PC-9 (cell line): ENCODE measurements at places on chromosomes 16 and 17. TPM values are rescaled to one million over a fixed set of nuclear protein-coding genes. Genes with fewer than 3 reads are reported as not detected.
A peak's percentile ranks its signal among the peaks of the same experiment; 100 is the strongest.

ESRP2 gene
- total RNA-seq = 36.4 and 45.0 TPM in 2 replicates

INPP5K gene
- total RNA-seq = 41.9 and 42.9 TPM in 2 replicates

ITGAX gene
- total RNA-seq = 1.1 and 1.2 TPM in 2 replicates

ARSG gene
- total RNA-seq = 4.0 and 6.6 TPM in 2 replicates

CASKIN1 gene
- total RNA-seq = 2.1 and 3.3 TPM in 2 replicates

CCL8 gene
- total RNA-seq = not detected in 2 replicates

DNA sequence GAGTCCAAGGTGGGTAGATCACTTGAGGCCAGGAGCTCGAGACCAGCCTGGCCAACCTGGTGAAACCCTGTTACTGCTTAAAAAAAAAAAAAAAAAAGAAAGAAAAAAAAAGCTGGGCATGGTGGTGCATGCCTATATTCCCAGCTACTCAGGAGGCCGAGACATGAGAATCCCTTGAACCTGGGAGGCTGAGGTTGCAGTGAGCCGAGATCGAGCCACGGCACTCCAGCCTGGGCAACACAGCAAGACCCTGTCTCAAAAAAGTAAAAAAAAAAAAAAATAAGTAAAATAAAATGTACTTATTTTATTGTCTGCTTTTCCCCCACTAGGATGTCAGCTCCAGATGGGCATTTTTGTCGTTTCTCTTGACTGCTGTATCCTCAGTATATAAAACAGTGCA, 107.7 kb downstream of the ABCC1 start:
- DNase-seq = no peak

DNA sequence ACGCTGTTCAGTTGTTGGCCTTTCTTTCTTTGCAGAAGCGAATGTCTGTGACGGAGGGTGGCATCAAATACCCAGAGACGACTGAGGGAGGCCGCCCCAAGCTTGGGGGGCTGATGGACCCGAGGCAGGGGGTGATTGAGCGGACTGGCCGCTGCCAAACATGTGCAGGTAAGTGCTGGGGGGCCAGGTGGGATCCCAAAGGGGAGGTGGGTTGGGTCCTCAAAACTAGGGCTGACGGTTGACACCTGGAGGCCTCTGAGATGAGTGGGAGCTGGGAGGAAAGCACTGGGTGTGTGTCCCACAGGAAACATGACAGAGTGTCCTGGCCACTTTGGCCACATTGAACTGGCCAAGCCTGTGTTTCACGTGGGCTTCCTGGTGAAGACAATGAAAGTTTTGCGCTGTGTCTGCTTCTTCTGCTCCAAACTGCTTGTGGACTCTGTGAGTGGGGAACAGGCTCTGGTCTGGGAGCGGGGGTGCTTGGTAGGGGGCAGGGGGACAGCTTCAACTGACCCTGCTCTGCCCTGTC, 11.8 kb downstream of the POLR2A start:
- no peak for DNase-seq

- DNase-seq = peak; percentile 73
These were observed 22.7 kb downstream of the NXN start for GRCh38 chr17:956905-957304.

GRCh38 chr17:3735515-3735914, 11.8 kb downstream of the HASPIN start:
- DNase-seq = no peak

- DNase-seq = peak; percentile 94
These were observed 11.4 kb downstream of the SLFN5 start for GRCh38 chr17:35254107-35254773.

DNA sequence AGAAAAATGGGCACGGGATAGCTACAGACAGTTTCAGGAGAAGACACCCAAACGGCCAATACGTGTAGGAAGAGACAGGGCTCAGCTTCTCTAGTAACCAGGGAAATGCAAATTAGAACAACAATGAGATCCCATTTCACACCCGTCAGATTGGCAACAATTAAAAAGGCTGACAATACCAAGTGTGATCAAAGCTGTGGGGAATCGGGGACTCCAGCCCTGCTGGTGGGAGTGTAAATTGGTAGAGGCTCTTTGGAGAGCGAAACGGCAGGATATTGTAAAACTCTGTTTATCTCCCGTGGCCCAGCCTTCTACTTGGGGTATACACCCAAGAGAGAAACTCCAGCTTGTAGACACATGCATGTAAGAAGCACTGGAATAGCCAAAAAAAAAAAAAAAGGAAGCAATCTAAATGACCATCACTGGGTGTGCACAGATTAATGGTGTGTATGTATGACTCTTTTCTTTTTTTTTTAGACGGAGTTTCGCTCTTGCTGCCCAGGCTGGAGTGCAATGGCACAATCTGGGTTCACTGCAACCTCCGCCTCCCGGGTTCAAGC, 27.5 kb downstream of the MYBBP1A start:
- DNase-seq = no peak

- DNase-seq = no peak
These were observed 184.5 kb downstream of the TANC2 start for GRCh38 chr17:63150490-63150889.

DNA sequence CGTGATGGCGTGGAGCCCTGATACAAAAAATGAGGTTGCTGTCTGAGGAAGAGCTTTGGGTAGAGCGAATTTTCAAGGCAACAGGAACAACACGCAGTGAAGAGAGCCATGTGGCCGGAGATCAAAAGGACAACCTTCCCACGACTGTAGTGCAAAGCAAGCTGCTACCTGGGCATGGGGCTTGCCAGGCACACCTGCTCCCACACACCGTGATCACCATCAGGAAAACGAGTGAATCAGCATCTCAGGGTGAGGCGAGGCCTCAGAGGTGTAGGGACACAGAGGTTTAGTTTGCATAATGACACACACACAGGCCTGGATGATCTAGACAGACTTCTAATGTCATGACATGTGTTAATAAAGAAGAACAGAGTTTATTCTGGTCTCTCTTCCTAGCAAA, 65.7 kb downstream of the PARN start:
- DNase-seq = peak; percentile 51

DNA sequence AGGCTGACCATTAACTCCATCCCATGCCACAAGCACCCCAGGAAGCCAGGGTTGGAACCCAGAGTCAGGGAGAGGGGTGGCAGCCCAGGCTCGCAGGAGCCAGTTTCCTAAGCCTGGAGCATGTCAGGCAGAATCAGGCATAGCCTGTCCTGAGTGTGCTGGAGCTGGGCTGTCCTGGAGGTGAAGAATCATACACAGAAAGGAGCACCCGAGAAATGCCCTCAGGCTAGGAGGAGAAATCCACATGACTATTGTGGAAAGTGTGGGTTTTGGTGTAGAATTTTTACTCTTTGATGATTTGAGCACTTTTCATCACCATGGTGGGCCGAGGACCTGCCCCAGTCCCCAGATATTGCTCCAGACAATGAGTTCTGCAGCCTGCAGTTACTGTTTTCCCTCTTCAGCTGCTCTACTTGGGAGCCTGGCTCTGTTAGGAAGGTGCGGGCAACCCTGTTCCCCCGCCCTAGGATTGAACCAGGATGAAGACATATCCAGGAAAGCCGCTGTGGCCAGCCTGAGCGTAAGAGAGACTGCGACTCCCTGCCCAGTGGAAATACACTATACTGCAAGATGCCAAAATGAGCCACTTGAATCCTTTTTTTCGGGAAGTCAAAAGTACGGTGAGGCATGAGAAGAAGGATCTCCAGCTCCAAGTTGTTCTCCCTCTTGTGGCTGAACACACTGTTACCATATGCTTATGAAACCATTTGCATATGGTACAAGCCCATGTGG, 29.0 kb upstream of the HEATR6 start:
- no peak for DNase-seq

DNA sequence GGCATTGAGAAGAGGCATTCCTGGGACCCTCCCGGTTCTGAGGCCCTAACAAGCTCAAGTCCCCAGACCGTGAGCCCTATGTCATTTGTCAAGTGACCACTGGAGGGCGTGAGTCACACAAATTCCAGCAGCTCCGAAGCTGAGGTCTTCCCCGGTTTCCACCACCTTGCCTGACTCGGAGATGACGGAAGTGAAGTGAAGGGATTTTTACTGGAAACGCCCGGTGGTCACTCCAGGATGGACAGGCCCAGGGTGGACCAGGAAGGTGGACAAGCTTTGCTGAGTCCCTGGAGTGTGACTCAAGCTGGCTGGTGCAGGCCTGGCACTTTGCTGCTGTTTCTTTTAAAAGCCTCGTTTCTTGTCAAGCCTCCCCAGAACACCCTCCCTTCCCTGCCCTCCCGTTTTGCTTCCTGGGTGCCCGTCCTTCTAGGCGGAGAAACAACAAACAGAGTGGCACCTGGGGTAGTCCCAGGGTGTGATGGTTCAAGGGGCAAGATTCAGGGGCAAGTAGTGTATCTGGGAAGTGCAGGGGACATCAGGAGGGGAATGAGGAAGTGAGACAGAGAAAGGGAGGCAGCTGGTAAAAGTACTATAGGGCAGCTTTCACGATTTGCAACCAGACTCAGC, 5.3 kb upstream of the NOS2 start:
- peak; percentile 75 for DNase-seq

- no peak for DNase-seq
These were observed 47.5 kb downstream of the RNF213 start for GRCh38 chr17:80307994-80308691.
